ENCODE measurements at places on chromosomes 4 and X. TPM values are rescaled to one million over a fixed set of nuclear protein-coding genes. Genes with fewer than 3 reads are reported as not detected.

DNA sequence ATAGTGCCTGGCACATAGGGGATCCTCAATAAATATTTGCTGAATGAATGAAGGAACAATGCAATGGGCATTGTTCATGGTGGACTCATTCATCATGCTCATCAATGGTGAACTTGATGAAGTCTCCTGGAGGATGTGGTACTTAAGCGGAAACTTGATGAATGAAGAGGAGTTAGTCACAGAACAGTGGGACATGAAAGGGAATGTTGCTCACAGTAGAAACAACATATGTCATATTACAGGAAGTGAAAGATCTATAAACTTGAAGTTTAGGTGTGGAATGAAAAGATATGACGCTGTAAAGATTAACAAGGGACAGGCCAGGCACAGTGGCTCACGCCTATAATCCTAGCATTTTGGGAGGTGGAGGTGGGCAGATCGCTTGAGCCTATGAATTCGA lies 224.1 kb downstream of the PPP3CA start:
- H3K4me3 ChIP-seq = no peak overlapping the region
- no peak overlapping the region for H3K27ac ChIP-seq
- H3K27me3 ChIP-seq = no peaks in the 10 kb centered on the region
- no peaks in the 10 kb centered on the region for H3K4me1 ChIP-seq

DNA sequence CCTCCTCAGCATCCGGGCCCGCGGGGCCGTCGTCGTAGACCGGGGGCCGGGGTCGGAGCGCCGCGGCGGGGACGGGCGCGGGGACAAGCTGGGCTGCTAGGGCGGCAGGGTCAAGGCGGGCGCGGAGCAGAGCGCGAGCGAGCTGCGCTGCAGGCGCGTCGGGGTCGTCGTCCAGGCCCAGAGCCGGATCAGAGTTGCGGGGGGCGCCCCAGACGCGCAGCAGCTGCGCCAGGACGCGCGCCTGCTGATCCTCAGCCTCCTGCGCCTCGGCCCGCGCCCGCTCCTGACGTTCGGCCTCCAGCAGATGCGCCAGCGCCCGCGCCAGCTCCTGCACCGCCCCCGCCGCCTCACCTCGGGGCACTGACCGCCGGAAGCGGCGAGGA lies 3.5 kb downstream of the PCSK1N start:
- no peaks in the 10 kb centered on the region for H3K36me3 ChIP-seq
- no peak overlapping the region for H3K27ac ChIP-seq
- no peak for DNase-seq
- H3K4me1 ChIP-seq = no peaks in the 10 kb centered on the region
- no peaks in the 10 kb centered on the region for H3K27me3 ChIP-seq
- H3K4me3 ChIP-seq = no peak overlapping the region

GRCh38 chr4:4474476-4474875 lies 67.4 kb downstream of the STX18 start:
- no peak overlapping the region for H3K27ac ChIP-seq
- no peak for DNase-seq
- H3K27me3 ChIP-seq = no peaks in the 10 kb centered on the region
- H3K36me3 ChIP-seq = peaks cover 16% of the 10 kb centered on the region

- no peak for DNase-seq
- H3K27me3 ChIP-seq = no peaks in the 10 kb centered on the region
- H3K4me3 ChIP-seq = no peak overlapping the region
- no peaks in the 10 kb centered on the region for H3K4me1 ChIP-seq
- H3K27ac ChIP-seq = no peak overlapping the region
- H3K36me3 ChIP-seq = no peaks in the 10 kb centered on the region
Observed at GRCh38 chr4:180164799-180165198, 2078.4 kb upstream of the TENM3 start.

- peaks cover 14% of the 10 kb centered on the region for H3K4me1 ChIP-seq
- DNase-seq = no peak
- no peak overlapping the region for H3K27ac ChIP-seq
- no peaks in the 10 kb centered on the region for H3K27me3 ChIP-seq
- H3K36me3 ChIP-seq = no peaks in the 10 kb centered on the region
Observed at GRCh38 chr4:53089936-53090729, 228.0 kb downstream of the RASL11B start.

- no peak for DNase-seq
- H3K27ac ChIP-seq = no peak overlapping the region
- H3K36me3 ChIP-seq = no peaks in the 10 kb centered on the region
- H3K4me1 ChIP-seq = peaks cover 11% of the 10 kb centered on the region
- H3K4me3 ChIP-seq = no peak overlapping the region
- no peaks in the 10 kb centered on the region for H3K27me3 ChIP-seq
Observed at GRCh38 chr4:84924434-84924833, 42.1 kb downstream of the WDFY3 start.

DNA sequence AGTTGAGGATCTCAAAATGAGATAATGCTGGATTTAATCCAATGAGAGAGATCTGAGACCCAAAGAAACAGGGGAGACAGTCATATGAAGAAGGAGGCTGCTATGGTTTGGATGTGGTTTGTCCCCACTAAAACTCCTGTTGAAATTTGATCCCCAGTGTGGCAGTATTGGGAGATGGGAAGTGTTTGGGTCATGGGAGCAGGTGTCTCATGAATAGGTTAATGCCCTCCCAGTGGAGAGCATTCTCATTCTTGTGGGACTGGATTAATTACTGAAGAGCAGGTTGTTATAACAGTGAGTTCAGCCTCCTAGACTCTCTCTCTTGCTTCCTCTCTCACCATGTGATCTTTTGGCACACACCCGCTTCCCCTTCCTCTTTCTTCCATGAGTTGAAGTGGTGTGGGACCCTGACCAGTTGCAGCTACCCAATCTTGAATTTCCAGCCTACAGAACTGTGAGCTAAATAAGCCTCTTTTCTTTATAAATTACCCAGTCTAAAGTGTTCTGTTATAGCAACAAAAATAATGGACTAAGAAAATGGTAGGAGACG lies 70.3 kb downstream of the PPEF2 start:
- no peaks in the 10 kb centered on the region for H3K27me3 ChIP-seq
- H3K27ac ChIP-seq = no peak overlapping the region
- H3K4me3 ChIP-seq = no peak overlapping the region
- no peak for DNase-seq
- no peaks in the 10 kb centered on the region for H3K36me3 ChIP-seq
- no peaks in the 10 kb centered on the region for H3K4me1 ChIP-seq

- no peak for DNase-seq
- H3K4me1 ChIP-seq = no peaks in the 10 kb centered on the region
- no peaks in the 10 kb centered on the region for H3K36me3 ChIP-seq
- H3K27me3 ChIP-seq = no peaks in the 10 kb centered on the region
Observed at GRCh38 chr4:6252051-6252450, 17.6 kb upstream of the WFS1 start.

DNA sequence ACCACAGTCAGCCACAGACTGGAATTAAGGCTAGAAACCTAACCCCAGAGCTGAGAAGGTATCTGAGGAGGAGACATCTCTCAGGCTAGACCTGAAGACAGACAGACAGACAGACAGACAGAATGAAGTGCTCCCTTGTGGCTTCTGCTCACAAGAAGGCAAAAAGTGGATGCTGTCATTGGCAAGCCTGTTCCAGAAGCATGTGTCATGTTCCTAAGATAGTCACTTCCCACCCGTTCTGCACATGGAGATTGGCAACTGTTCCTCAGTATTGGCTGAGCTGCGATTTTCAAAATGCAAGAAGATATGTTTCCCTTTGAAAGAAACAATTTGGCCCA lies 166.4 kb downstream of the NSUN7 start:
- H3K27me3 ChIP-seq = no peaks in the 10 kb centered on the region
- H3K4me1 ChIP-seq = no peaks in the 10 kb centered on the region
- no peaks in the 10 kb centered on the region for H3K36me3 ChIP-seq
- H3K4me3 ChIP-seq = no peak overlapping the region
- no peak overlapping the region for H3K27ac ChIP-seq

GRCh38 chr4:188196134-188196735 lies 57.0 kb downstream of the TRIML1 start:
- no peak for DNase-seq
- no peak overlapping the region for H3K4me3 ChIP-seq
- H3K4me1 ChIP-seq = no peaks in the 10 kb centered on the region
- H3K27me3 ChIP-seq = no peaks in the 10 kb centered on the region
- H3K36me3 ChIP-seq = no peaks in the 10 kb centered on the region

DNA sequence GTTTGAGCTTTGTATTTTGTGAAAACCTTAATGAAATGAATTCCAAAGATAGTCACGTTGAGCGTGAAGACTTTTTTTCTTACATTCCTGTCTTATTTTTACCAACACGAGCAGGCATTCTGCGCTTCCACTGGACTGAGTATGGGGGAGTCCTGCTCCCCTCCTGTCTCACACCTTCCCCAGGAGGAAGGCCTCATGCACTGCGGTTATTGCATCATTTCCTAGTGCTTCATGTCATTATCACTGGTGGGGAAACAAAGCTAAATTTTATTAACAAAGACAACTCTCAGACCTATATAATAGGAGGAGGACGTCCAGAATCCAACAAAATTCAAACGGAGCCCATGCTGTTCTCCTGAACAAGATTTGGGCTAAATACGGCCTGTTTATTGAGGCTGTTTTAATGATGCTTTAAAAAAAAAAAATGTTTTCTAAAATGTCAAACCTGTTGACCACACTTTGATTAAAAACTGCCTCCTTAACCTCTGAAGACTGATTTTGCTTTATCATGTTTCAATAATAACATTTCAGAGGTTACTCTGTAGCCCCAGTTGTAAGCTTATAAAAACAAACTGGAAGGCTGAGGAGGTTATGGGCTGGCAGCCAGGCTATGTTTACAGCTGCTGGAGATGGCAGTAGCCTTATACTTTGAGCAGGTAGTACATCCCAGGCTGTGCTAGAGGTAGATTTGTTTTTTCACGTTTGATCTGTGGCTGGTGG lies 118.0 kb downstream of the SOWAHB start:
- H3K36me3 ChIP-seq = peaks cover 16% of the 10 kb centered on the region
- no peak for DNase-seq
- H3K27me3 ChIP-seq = no peaks in the 10 kb centered on the region
- H3K4me3 ChIP-seq = no peak overlapping the region
- H3K4me1 ChIP-seq = no peaks in the 10 kb centered on the region
- no peak overlapping the region for H3K27ac ChIP-seq

GRCh38 chr4:92359491-92359890 lies 55.7 kb downstream of the GRID2 start:
- no peaks in the 10 kb centered on the region for H3K27me3 ChIP-seq
- H3K4me1 ChIP-seq = no peaks in the 10 kb centered on the region
- H3K27ac ChIP-seq = no peak overlapping the region
- H3K4me3 ChIP-seq = no peak overlapping the region
- no peaks in the 10 kb centered on the region for H3K36me3 ChIP-seq

- no peaks in the 10 kb centered on the region for H3K36me3 ChIP-seq
- H3K4me3 ChIP-seq = no peak overlapping the region
- no peak overlapping the region for H3K27ac ChIP-seq
- H3K27me3 ChIP-seq = no peaks in the 10 kb centered on the region
- H3K4me1 ChIP-seq = no peaks in the 10 kb centered on the region
Observed at GRCh38 chrX:100216083-100216482, 194.0 kb downstream of the PCDH19 start.

GRCh38 chrX:51006064-51006463 lies 95.5 kb downstream of the BMP15 start:
- no peaks in the 10 kb centered on the region for H3K27me3 ChIP-seq
- H3K4me3 ChIP-seq = no peak overlapping the region
- no peaks in the 10 kb centered on the region for H3K4me1 ChIP-seq
- no peak for DNase-seq

GRCh38 chr4:153094435-153094834 lies 109.8 kb upstream of the TRIM2 start:
- H3K36me3 ChIP-seq = no peaks in the 10 kb centered on the region
- H3K27ac ChIP-seq = no peak overlapping the region
- DNase-seq = no peak

GRCh38 chr4:68119921-68120320 lies 9.7 kb downstream of the TMPRSS11F start:
- DNase-seq = no peak
- no peak overlapping the region for H3K27ac ChIP-seq
- no peaks in the 10 kb centered on the region for H3K36me3 ChIP-seq

DNA sequence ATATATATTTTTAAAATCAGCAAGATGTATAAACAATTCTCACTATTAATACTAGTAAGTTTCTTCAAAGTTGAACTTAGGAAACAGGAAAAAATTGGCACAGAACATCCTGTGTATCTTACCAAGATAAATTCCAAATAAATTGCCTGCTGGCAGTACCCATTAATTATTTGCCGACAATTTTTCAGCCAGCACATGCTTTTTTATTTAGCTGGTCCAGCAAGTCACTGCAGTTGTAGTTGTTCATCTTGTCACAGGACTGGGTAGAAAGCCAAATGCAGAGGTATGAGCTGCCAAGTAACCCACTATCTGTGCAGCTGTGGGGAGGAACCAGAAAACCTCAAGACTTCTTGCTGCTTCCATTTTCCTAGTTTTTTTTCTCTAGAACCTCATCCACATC lies 113.4 kb downstream of the PACRGL start:
- no peaks in the 10 kb centered on the region for H3K27me3 ChIP-seq
- no peak for DNase-seq
- no peak overlapping the region for H3K4me3 ChIP-seq
- no peaks in the 10 kb centered on the region for H3K36me3 ChIP-seq
- H3K27ac ChIP-seq = no peak overlapping the region

DNA sequence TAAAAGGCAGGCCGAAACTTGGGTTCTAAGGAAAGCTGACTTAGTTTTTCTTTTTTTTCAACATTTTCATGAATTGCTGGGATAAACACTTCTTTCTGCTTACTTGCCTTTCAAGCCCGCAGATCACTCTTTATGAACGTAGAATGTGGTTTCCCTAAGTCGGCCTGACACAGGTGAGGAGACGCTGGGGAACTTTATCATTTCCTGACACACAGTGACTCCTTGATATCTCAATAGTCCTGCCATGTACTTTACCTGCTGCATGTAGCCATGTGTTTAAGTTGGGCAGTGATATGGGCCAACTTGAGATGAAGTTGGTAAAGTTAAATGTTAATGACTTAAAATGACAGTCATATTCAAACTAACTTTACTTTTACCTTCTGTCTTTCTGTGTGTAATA lies 26.6 kb upstream of the SNCA start:
- H3K4me1 ChIP-seq = no peaks in the 10 kb centered on the region
- H3K36me3 ChIP-seq = no peaks in the 10 kb centered on the region
- no peak for DNase-seq
- H3K27ac ChIP-seq = no peak overlapping the region

GRCh38 chr4:40800064-40800463 lies 50.3 kb downstream of the NSUN7 start:
- H3K27ac ChIP-seq = no peak overlapping the region
- no peak overlapping the region for H3K4me3 ChIP-seq
- no peak for DNase-seq
- H3K27me3 ChIP-seq = no peaks in the 10 kb centered on the region
- H3K4me1 ChIP-seq = no peaks in the 10 kb centered on the region

GRCh38 chr4:129014566-129015509 lies 78.5 kb downstream of the SCLT1 start:
- no peaks in the 10 kb centered on the region for H3K36me3 ChIP-seq
- H3K27ac ChIP-seq = no peak overlapping the region
- no peaks in the 10 kb centered on the region for H3K4me1 ChIP-seq
- H3K4me3 ChIP-seq = no peak overlapping the region
- H3K27me3 ChIP-seq = no peaks in the 10 kb centered on the region

SSX1 gene
- total RNA-seq = not detected

RAB9A gene
- 25.6 TPM for total RNA-seq

SRPX2 gene
- total RNA-seq = 14.9 TPM

CXorf49 gene
- total RNA-seq = not detected

BRS3 gene
- total RNA-seq = not detected

HNRNPDL gene
- 81.2 TPM for total RNA-seq

PLK4 gene
- total RNA-seq = not detected

TMEM31 gene
- total RNA-seq = not detected

GSX2 gene
- not detected for total RNA-seq
